Astrocyte (in vitro differentiated cells and primary cell): ENCODE measurements at places on chromosomes 7 and 10.

DNA sequence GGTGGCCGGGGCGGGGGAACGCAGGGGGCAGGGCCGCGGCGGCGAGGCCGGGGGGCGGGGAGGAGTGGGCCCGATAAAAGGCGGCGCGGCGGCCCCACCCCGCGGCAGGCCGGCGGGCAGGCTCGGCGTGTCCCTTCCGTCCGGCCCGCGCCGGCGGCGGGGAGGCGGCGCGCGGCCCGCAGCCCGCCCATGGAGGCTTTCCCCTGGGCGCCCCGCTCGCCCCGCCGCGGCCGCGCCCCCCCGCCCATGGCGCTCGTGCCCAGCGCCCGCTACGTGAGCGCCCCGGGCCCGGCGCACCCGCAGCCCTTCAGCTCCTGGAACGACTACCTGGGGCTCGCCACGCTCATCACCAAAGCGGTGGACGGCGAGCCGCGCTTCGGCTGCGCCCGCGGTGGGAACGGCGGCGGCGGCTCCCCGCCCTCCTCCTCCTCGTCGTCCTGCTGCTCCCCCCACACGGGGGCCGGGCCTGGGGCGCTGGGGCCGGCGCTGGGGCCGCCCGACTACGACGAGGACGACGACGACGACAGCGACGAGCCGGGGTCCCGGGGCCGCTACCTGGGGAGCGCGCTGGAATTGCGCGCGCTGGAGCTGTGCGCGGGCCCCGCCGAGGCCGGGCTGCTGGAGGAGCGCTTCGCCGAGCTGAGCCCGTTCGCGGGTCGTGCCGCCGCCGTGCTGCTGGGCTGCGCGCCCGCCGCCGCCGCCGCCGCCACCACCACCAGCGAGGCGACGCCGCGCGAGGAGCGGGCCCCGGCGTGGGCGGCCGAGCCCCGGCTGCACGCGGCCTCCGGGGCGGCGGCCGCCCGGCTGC is at the start of gene NANOS1:
Gene NANOS1 (plus strand): TSS at position 102 of the 808 bp plus-strand sequence. CDS start 88 bp downstream, at position 190.
- peak; percentile 15 for DNase-seq

DNA sequence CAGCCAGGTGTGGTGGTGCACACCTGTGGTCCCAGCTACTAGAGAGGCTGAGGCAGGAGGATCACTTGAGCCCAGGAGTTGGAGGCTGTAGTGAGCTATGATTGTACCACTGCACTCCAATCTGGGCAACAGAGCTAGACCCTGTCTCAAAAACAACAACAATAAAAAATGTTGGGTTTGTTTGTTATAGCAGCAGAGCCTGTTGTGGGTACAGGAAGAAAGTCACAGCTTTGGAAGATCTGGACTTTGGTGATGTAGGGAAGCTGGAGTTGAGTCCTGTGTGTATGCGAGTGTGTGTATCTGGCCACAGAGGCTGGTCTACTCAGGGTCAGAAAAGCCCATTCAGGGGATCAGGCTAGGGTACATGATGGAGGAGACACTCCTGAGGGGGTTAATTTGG is 3.9 kb downstream of the GRID2IP start:
- no peak for DNase-seq

DNA sequence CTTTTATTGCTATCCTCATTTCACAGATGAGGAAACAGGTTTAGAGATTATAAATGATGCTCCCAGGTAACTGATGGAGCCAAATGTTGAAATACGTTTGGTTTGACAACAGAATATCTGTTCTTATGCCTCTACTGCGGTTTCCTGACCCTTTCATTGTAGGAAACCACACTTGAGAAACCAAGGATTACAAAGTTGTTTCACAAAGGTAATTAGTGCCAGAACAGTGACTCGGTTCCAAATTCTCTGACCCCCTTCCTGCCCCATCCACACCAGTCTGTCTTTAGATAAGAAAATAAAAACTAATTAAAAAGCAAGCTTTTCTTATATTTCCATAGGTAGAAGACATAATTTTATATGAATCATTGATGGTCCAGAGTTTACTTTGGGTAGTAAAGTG is 393.7 kb upstream of the MBL2 start:
- DNase-seq = no peak

DNA sequence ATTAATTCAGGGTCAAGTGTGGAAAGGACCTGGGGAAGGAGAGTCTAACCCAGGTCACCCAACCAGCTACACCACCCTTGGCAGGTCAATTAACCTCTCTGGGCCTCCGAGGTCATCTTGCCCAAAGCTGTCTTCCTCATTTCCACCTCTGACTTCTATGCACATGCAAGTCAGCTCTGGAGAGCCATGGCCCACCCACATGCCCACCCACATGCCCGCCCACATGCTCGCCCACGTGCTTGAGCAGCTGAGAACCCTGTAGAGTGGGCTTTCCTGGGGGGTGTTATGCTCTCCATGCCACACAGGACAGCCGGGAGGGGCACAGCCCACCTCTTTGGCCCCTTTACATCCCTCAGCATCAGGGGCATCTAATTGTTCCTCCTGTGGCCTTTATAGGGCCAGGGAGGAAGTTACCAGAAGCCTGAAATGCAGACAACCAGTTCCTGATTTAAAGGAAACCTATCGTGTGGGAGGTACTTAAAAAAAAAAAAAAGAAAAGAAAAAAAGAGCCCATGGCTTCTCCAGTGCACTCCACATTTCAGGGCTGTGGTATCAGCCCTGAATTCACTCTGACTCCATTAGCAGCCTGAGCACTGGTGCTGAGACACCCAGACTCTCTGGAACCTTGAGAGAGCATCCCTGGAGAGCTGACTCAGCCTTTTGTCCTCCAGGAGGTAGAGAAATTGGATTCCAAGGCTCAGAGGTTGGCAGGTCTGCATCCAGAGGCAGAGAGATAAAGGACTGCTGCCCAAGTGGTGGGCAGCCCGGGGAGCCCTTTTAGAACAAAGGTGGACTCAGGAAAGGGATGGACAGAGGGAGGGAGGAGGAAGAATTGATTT is 176.2 kb upstream of the ZMIZ1 start:
- DNase-seq = no peak

DNA sequence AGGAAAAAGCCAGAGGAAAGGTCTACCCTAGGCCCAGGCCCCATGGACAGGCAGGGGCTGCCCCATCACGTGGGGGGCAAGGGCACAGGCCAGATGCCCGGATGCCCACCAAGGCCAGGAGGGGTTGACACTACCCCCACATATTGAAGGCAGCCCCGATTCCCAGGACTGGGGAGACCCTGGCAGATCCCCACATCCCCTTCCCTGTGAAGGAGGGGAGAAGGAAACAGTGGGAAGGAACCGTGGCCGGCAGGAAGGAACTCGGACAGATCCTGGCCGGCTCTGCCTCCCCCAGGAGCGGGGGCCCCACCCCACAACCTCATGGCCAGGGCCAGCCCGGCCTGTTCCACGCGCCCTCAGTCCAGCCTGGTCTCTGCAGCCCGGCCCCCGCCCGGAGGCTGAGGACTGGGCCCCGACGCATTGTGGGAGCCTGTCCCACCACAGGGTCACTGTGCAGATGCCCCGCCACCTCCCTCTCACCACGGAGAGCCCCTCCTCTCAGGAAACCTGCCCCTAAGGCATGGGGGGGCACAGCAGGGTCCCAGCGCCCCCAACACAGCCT is 41.3 kb downstream of the PAPOLB start:
- DNase-seq = no peak

DNA sequence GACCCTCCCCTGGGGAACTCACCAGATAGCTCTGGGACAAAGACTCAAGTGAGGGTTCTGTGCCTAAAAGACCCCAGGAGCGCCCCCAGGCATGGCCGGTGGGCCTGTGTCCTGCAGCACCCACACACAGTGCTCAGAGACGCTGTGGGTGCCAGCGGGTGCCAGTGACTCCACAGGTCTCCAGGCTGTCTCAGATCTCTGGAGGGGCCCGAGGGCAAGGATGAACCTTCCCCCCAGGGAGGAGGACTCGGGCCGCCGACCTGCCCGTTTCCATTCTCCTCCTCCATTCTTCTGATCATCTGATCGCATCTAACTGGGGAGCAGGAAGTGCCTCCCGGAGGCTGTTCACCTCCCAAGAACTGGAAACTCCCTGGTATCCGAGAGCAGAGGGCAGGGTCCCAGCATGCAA is 980 bp downstream of the ADAM8 start:
- DNase-seq = no peak

- DNase-seq = no peak
Observed at GRCh38 chr10:44161184-44161583, 223.7 kb downstream of the CXCL12 start.

DNA sequence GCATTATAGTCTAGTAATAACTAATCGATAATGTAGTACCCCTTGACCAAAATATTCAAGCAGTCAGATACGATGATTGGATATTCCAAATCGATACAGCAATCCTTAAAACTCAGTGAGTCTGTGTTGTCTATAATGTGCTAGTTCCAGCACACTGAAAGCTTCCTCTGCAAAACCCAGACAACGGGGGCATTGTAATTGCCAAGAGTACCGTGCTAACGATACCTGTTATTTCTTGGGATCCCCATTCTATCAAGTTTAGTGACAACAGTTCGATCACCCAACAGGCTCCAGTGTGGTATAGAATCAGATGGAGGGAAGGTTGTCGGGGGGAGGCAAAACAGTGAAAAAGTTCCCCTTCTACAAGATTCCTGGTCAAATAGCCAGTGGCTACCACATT is 865 bp downstream of the ZNF438 start:
- DNase-seq = no peak

- no peak for DNase-seq
Observed at GRCh38 chr7:25787336-25787735, 364.7 kb upstream of the NFE2L3 start.

- DNase-seq = no peak
Observed at GRCh38 chr10:24414597-24414996, 205.7 kb downstream of the KIAA1217 start.

- no peak for DNase-seq
Observed at GRCh38 chr7:154738216-154738615, 264.7 kb downstream of the PAXIP1 start.

DNA sequence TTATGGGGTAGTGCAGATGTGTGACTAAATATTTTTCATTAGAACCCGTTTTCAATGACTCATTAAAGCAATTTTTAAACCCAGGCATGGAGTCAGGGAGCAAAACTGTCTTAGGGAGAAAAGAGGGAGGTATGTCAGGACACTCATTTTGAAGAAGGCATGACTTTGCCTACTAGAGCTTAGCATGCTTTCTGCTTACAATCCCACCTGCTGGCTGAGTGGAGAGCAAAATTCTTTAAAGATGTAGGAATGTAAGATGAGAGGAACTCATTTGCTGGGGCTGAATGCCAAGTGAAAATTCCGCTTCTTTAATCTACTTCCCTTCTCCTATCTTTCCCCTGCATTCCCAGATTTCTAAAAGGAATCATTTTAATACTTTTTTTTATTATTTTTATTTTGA is 232.6 kb downstream of the GALNT17 start:
- DNase-seq = peak; percentile 5

DNA sequence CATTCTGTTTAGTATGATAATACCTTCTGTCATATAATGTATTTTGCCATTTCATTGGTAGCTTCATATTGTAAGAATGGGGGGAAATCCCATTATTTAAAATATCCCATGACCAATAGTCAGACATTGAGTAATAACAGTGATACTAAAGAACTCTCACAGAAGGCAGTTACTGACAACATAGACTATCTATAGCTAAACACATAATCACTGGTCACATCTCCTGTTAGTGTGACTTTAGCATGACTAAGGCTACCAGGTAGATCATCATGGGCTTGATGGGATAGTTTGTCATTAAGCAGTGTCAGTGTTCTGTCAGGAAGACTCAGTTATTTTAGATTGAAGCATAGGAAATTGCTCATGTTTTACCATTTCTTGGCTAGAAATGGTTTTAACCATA is 16.4 kb downstream of the OPN1SW start:
- no peak for DNase-seq

DNA sequence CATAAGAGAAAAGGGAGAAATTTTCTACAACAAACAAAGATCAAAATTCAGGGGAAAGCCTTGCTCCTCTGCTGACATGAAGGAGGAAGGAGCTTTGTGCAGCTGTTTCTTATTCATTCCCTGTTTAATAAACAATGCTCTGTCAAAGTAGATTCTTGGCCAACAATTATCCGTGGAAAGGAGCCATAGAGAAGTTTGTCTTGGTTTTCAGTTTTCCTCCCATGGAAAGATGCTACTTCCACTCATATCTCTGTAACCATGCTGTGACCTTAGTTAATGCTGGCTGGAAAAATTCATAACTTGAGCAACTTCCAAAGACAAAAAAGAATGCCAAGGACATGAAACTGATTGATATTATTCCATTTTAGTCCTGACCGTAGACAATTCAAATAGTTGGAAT is 8.1 kb downstream of the DDC start:
- DNase-seq = no peak

- DNase-seq = no peak
Observed at GRCh38 chr10:96685306-96685705, 35.0 kb downstream of the PIK3AP1 start.

DNA sequence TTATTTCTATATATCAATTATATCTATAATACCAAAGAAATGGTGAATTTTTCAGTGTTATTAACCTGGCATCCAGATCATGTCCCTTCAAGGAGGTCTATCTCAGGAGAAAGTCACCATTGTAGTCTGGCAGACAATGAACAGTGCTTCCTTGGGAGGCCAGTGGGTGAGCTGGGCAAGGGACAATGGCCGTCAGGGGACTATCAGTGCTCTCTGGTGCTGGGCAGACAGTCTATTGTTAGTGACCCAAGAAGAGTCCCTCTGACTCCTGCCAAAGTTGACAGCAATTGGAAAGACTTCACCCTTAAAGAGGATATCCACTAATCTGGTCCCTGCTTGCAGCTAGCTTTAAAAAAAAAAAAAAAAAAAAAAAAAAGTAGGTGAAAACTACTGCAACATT is 7.1 kb downstream of the JAZF1 start:
- no peak for DNase-seq

DNA sequence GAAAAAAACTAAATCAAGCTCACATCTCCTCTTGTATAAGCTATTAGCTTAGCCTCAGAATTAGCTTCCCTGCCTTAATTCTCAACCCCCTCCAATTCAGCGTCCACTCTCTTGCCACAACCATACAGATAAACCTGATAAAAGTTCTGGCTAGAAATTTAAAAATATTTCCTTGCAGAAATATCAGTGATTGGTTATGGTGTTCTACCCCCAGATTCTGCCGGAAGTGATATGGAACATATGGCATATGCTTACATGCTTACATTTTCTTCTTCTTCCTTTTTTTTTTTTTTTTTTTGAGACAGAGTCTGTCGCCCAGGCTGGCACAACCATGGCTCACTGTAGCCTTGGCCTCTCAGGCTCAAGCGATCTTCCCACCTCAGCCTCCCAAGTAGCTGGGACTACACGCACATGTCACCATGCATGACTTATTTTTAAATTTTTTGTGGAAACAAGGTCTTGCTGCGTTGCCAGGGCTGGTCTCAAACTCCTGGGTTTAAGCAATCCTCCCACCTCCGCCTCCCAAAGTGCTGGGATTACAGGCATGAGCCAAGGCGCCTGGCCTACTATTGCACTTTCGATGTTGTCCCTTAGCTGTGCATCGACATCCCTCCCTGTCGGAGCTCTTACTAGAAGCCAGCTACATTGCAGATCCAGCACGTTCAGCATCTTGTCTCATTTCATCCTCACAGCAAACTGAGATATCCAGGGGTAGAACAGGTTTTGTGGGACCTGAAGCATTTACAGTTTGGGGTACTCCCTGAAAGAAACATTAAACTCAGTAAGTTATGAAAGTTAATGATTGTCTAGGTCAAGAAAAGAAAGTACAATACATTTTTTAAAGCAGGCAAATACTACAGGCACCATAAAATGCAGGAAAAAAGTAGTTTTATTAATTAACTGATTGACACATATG is 205.6 kb upstream of the TCF7L2 start:
- DNase-seq = no peak

- DNase-seq = no peak
Observed at GRCh38 chr10:6102128-6102527, 13.3 kb downstream of the RBM17 start.

GRCh38 chr10:70786799-70787415 is 1.7 kb upstream of the TBATA start:
- DNase-seq = peak; percentile 49
